ENCODE measurements at places on chromosomes 2 and 18.

- DNase-seq = no peak
These were observed 128.8 kb upstream of the TTC39C start for GRCh38 chr18:23885750-23886149.

- DNase-seq = no peak
These were observed 59.6 kb downstream of the TRPM8 start for GRCh38 chr2:233976690-233977294.

DNA sequence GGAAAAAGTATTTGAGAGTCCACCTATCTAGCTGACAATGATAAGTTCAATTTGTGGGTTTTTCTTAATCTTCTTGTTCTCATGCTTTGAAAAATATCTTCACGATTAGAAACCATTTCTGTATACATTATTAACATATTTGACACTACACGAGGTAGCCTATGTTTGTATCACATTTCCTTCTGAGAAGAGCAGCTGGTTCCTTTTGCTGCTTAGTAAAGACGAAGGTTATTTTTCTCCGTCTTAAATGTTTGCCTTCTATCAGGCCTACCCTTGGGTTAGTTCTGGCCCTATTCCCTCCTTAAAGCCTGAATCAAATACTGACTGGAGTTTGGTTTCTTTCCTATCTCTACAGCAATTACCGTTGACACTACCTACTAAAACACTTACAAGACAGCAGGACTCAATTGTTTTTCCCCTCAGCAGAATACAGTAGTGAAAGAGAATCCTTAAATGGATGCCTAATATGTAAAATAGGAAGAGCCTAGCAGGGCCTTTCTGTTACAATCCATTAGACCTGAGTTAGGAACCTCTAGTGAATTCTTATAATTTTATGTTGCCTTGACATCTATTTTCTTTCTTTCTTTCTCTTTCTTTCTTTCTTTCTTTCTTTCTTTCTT lies 790.4 kb downstream of the EPHA4 start:
- no peak for DNase-seq

GRCh38 chr2:191166111-191166755 lies 15.4 kb upstream of the STAT4 start:
- DNase-seq = no peak

GRCh38 chr2:120745420-120746111 lies 9.9 kb downstream of the GLI2 start:
- no peak for DNase-seq

DNA sequence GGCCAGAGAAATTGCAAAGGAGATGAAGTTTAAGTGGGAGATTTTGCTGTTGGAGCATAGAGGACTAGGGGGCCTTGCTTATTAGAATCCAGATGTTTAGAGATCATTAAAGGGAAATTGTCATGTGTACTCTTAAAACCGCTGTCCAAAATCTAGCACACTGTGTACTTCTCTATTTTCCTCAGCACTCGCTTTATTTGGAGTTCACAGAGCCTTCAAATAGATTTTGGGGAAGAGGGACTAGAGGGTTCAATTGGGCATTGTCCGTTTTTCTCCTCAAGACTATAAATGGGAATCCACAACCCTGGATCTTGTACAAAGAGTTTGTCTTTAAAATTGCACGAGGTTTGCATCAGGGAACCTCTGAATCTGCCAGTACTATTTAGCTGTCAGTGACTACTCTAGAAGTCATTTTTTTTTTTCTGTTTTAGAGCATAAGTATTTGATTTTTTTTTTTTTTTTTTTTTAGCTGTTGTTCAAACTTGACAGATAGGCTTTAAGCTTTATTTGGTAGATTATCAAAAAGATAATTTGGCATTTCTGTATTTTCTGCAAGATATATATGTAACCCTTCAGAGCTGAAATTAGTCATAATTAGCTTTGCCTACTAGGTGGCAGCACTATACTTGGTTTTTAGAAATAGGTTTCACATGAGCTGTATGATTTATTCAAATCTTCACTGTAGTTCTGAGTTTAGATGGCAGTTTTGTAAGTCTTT lies 14.2 kb downstream of the PMS1 start:
- no peak for DNase-seq

- no peak for DNase-seq
These were observed 73.8 kb upstream of the PROKR1 start for GRCh38 chr2:68569604-68570003.

- DNase-seq = no peak
These were observed 50.3 kb upstream of the ETAA1 start for GRCh38 chr2:67346718-67347407.

DNA sequence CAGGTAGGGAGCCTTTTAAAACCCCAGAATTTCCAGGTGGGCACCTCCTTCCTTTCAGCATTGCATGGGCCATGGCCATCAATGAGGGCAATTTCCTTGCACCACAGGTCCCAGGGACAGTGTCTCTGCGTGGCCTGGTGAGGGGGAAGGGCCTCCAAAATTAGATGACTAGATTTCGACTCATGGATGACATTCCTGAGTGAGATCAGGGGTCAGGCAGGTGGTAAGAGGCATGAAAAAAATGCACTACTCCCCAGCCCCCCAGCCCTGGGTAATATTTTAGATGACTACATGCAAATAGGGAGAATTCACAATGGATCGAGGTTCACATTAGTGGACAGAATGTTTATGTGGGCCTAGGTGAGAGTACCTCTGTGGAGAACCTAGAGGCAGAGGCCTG lies 19.0 kb upstream of the IGFBP5 start:
- DNase-seq = no peak

DNA sequence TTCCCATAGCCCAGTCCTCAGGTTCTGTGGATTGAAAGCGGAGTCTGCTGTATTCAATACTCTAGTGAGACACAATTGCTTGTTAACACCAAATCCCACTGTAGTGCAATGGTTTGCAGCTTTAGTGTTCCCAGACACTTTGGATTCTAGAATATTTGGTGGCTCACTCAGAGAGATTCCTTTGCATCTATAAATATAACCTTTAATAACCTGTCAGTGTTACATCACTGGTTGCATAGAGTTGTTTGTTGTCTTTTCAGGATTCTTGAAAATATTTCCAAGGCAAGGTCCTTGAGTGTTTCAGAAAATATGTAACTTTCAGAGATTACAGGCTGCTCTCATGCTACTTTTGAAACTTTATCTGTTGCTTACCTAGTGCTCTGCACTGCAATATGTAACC lies 157.5 kb downstream of the ZEB2 start:
- DNase-seq = no peak

DNA sequence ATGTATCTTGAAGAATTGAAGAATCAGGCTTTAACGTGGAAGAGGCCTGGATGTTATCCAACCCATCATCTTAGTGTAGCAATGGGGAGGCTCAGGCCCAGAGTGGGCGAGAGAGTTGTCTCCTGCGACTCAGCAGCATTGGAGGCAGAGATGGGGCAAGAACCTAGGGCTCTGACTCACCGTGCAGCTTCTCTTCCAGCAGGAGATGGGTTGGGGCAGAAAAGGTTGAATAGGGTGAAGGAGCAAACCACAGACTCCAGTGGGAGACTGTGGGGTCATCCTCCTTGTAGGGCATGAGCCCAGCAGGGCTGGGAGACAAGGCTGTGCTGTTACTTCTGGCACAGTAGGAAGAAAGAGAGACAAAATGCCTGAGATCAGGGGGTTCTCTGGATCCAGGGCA lies 1.4 kb downstream of the IL36RN start:
- DNase-seq = no peak

DNA sequence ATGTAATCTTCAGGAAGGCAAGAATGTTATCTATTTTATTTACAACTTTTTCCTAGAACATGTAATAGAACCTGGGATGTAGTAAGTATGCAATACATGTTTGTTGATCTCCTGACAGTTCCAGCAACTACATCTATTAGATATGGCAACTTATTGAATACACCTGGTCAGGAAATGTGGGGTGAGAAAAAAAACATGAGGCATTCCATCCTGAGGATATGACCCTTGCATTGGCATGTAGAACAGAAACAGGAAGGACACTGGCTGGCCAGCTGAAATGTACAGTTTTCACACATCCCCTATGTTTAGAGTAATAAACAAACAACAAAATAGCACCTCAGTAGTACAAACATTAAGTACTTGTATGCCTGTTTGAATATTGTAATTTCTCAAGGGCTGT lies 272.6 kb upstream of the NT5C1B start:
- DNase-seq = no peak

DNA sequence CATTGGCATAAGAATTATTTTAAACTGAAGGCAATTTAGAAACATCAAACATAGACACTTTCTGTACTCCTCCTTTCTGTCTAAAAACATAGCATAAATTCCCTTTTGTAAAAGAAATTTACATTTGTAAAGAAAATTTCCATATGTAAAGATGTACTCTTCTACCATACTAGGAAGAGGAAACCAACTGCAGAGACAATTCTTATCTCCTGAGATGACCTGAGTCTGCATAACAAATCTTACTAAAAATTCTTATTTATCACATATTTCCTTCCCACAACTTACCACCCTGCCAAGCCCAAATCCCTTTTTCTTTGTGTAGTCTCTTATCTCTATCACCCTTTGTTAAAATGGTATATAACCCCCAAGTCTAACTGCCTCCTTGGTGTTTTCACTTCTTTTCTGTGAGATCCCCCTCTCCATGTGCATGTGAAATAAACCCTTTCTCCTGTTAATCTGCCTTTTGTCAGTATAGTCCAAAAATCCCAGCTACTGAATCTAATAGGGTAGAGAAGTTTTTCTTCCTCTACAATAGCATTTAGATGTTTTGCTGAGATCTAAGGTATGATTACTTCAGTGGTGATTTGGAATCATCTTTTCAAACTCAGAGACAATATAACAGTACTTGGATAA lies 81.0 kb downstream of the CHN1 start:
- no peak for DNase-seq

- no peak for DNase-seq
These were observed 287.2 kb upstream of the FN1 start for GRCh38 chr2:215722986-215723630.

GRCh38 chr2:20844246-20844645 lies 21.3 kb upstream of the LDAH start:
- no peak for DNase-seq

DNA sequence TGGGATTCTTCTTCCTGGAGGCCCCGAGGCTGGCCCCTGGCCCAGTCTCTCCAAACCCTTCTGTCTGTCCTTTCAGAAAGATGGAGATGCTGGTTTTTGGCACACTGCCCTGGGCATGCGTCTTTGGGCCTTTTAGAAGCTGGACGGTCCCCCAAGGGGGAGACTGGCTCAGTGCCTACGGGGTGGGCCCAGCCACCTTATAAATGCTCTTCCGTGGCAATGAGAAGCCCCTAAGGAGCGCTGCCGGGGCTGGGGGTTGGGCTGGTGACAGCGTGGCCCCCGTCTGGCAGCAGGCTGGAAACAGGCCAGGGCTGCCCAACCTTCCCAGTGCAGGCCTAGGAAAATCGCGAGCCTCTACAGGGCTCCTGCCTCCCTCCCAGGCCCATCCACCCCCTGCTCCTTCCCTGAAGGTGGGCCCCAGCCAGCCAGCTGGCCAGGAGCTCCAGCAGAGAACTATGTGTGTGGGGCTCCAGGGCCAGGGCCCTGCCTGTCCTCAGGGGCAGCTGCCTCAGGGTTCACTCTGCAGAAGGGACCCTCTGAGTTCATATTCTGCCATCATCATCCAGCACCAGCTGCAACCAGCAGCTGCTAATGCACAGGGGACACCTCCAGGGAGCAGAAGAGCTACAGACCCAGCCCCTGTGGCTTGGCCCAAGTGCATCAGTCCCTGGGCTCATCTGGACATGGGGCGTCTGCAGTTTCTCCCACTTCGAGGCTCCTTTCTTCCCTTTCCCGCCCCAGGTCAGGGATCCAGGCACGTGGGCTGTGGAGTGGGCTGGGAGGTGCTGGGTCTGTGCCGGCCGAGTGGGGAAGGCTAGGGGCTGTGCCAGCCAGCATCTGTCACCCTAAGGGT lies 107.6 kb upstream of the OTOS start:
- peak; percentile 31 for DNase-seq

DNA sequence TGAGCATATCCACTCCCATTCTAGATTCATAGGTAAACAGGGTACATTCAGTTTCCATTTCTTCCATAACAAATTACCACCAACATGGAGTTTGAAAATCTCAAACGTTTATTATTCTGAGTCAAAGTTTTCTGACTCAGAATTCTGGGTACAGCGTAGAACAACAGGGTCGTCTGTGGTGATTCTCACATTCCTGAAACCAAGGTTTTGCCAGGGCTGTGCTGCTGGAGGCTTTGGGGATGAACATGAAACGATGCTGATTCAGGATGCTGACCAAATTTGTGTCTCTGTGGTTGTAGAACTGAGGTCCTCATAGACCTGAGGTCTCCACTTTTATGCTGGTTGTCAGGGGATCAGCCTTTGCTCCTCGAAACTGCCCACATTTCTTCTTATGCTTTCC lies 255.7 kb downstream of the DSEL start:
- no peak for DNase-seq

GRCh38 chr2:158822193-158822592 lies 27.1 kb downstream of the DAPL1 start:
- DNase-seq = no peak

GRCh38 chr2:218540015-218540414 lies 28.1 kb downstream of the USP37 start:
- DNase-seq = no peak

DNA sequence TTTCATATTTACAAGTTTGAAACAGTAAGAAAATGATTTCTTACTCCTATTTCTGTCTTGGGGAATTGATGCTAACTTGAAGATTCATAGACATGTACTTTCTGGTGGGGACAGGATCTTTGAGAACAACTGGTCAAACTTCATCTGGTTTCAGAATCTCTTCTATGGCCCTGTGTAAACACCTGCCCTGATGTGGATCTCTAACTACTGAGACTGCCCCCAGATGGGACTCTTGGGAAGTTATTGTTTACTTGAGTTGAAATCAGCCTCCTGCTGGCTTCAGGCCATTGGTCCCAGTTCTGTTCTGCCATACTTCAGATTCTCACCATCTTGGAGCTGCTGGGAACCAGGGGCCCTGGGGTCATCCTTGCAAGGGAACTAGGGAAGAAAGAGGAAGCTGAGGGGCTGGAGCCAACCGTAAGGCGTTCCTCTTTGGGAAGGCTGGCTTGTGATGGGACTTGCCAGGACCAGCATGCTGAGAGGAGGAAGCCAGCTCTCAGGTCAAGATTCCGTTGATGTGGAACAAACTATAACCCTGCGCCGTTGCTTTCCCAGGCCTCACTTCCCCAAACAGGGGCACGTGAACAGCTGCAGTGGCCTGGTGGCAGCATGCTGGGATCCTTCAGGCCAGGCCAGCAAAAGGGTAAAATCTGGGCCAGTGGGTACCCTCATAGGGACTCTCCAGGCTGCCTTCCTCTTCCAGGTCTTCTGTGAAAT lies 135.5 kb upstream of the CXCR4 start:
- peak; percentile 50 for DNase-seq

- no peak for DNase-seq
These were observed 57.1 kb downstream of the ZFP36L2 start for GRCh38 chr2:43169099-43169945.

GRCh38 chr2:175579646-175580045 lies 398.1 kb upstream of the ATP5MC3 start:
- no peak for DNase-seq

Measured in left ventricle myocardium superior (tissue), 1 donor.